Suprapubic skin (tissue), 4 donors: ENCODE measurements at places on chromosomes 1 and 21. TPM values are rescaled to one million over a fixed set of nuclear protein-coding genes. Genes with fewer than 3 reads are reported as not detected.

- DNase-seq = peak; percentile 59
Observed at GRCh38 chr1:157105988-157106812, 6.6 kb upstream of the ETV3L start.

DNA sequence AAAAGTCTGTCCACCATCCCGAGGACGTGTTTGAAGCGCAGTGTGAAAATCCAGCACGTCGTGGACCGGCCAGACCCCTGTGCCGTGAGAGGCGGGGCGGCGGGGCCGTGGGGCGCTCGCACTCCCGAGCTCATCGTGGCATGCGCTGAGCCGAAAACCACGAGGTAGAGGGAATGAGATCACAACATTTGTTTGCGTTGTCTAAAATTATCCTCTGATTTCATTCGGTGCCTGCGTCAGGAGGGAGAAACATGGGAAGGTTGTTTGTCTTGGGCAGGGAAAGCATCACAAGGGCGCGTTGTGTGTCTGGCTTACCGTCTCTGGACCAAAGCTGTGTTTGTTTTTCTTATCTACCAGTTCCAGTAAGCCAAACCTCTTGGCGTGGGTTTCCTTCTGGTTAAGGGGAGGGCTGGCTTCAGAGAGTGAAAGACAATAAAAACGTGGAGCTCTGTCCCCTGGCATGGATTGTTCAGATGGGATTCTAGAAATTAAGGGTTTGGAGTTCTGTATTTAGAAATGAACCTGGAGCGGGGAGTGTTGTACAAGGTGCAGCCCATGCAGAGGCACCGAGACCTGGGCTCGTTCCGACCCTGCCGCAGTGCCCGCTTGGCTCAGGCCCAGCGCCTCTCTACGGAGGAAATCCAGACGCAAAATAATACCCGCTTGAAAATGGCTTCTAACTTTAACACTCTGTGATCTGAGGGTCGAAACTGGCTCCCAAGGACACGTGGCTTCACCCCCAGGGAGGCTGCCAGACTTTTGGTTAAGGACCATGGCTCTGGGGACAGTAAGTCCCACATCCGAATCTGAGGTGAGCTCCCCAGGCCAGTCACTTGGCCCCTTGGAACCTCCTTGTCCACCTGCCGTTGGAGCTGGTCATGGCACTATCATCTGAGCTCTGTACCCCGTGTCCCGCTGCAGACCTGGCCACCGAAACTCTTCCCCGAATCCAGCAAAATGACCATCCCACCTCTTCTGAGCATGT lies 68.7 kb upstream of the FAM3B start:
- DNase-seq = no peak

DNA sequence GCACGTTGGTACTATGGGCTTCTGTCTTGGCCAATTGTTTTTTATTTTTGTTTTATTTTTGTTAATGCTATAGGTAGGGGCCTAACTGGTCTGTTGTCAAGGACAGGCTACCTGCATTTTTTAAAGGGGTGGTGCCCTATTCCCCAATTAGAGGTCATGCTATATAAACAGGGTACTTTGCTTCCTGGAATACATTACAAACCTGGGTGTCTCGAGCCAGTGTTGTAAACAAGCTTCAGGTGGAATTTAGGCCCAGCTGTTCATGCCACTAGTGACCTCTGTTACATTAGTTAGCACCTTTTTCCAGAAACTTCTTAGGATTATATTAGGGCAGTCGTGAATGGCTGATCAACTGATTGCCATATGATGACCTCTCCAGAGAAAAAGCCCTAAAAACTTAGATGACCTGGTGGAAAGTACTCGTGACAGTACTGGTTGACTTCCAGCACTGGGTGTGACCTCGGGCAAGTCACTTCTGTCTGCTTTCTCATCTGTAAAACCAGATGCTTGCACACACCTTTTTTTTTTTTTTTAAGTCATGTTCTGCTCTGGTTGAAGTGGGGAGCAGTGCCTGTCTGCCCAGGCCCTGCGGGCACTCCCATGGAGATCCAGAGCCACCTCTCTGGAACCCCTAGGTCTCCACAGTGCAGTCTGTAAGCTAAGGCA lies 46.5 kb downstream of the ELK4 start:
- DNase-seq = peak; percentile 6

GRCh38 chr1:54345116-54345515 lies 61.1 kb downstream of the SSBP3 start:
- DNase-seq = no peak

GRCh38 chr1:189500778-189501177 lies 976.9 kb downstream of the BRINP3 start:
- DNase-seq = no peak

DNA sequence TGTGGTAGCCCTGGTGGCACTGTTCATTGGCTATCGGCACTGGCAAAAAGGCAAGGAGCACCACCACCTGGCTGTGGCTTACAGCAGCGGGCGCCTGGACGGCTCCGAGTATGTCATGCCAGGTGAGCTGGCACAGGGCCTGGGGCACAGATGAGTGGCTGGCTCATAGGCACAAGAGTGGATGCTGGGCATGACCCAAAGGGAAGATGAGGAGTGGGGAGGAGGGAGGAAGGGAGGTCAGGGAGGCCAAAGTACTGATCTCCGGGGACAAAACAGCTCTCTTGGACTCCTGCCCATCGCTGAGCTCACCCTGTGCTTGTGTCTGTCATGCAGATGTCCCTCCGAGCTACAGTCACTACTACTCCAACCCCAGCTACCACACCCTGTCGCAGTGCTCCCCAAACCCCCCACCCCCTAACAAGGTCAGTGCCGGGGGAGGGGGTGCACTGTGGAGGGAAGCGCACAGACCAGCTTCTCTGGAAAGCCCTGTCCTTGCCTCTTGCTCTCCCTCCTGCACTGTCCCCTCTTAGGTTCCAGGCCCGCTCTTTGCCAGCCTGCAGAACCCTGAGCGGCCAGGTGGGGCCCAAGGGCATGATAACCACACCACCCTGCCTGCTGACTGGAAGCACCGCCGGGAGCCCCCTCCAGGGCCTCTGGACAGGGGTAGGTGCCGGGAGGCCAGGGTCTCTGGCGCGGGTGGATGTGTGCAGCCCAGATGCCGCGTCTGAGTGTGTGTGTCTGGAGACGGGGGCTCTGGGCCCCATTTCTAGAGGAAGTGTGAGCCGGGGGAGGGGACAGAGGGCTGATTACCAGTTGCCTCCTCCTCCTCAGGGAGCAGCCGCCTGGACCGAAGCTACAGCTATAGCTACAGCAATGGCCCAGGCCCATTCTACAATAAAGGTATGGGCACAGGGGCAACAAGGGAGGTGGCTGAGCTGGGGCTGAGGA lies 7.3 kb upstream of the LRRC71 start:
- no peak for DNase-seq

GRCh38 chr1:231584117-231584516 lies 42.5 kb upstream of the DISC1 start:
- DNase-seq = no peak

DNA sequence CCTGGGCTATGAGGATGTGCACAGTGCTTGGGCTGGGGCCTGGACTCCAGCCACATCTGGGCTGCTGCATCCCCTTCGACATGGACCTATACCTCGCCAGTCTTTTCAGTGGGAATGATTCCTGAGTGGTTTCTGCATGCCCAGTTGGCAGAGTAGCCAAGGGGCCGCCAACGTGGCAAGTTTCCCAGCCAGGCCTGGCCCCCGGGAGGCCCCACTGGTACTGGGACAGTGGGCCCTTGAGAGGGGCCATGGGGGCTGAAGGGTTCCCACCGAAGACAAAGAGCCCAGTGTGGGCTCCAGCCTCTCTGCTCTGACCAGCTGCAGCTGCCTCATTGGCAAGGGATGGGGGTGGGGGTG lies 15.4 kb downstream of the RAP1GAP start:
- no peak for DNase-seq

DNA sequence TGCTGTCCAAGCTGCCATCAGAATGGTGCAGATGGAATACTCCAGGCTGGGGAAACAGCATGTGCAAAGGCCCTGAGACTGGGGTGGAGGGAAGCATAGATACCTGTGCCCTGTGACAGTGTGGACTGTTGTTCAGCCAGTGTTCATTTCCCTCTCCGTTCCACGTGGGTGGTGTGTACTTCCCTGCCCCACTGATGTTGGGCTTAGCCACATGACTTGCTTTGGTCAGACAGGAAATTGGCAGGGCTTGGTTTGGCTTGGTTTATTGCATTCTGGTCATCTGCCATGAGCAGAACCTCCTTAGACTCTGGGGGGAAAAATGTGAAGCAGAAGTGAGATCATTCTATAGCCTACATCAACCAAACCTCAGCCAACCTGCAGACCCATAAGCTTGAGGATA lies 102.4 kb upstream of the IGSF21 start:
- DNase-seq = no peak

GRCh38 chr1:23869051-23869450 lies 961 bp upstream of the FUCA1 start:
- DNase-seq = no peak

GRCh38 chr1:162726555-162726954 lies 63.9 kb upstream of the HSD17B7 start:
- DNase-seq = no peak

GRCh38 chr1:6688001-6688400 lies 13.6 kb downstream of the DNAJC11 start:
- DNase-seq = no peak

GRCh38 chr1:51299981-51300670 lies 30.2 kb downstream of the TTC39A start:
- no peak for DNase-seq

GRCh38 chr1:167291539-167292185 lies 71.0 kb downstream of the POU2F1 start:
- no peak for DNase-seq

- DNase-seq = peak; percentile 48
Observed at GRCh38 chr1:5975133-5975880, 16.9 kb downstream of the NPHP4 start.

- DNase-seq = no peak
Observed at GRCh38 chr1:178385662-178386061, 111.1 kb downstream of the CLEC20A start.

DNA sequence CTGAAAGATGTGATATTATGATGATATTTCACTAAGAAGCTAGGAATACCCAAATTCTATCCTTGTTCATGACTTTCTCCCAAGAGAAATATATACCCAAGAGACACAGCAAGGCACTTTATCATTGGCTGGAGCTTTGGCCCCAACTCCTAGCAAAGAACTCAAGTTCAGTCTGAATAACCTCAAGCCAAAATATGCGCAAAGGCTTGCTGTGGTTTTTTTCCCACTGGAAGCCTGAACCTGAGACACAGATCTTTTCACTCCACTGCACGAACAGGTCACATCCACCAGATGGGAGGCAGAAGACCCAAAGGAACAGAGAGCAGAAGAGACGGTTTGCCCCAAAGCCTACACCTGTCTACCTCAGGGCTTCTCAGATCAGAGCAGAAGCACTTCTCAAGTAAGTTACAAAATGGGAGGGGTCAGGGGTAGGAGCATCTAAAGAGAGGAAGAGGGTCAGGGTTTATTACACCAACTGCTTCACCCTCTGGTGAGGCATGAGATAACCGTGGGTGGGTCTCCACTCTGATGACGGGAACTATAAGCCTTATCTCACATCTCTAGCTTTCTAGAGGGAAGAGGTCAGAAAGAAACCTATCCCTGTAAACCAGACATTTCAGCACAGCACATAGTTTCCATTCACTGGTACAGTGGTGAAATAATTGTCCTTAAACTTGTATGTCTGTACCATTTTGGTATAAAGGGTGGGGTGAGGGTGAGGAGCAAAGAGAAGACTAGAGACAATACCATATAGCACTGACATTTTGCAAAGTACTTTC lies 17.1 kb upstream of the CDC42BPA start:
- no peak for DNase-seq

- DNase-seq = no peak
Observed at GRCh38 chr1:214604523-214604922, 1.5 kb downstream of the CENPF start.

DNA sequence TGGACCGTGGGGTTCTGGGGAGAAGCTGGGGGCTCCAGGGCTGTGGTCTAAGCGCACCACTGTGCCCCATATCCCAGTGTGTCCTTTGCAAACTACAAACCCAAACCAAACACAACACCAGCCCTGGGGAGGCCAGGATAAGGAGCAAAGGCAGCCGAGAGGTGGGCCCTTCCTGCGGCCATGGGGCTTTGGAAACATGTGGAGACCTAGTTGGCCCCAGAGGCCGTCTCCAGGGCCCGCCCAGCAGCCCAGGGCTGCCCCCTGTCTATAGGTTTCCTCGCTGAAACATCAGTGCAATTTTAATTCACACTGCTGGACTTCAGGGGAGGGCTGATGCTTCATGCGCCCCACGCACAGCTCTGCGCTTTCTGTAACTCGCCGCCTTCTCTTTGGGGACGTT lies 61.3 kb downstream of the PRDM16 start:
- DNase-seq = no peak

GRCh38 chr1:225355863-225356262 lies 72.0 kb downstream of the LBR start:
- no peak for DNase-seq

GRCh38 chr1:201896951-201897391 lies 8.3 kb downstream of the SHISA4 start:
- no peak for DNase-seq

- no peak for DNase-seq
Observed at GRCh38 chr1:81876901-81877733, 76.4 kb downstream of the ADGRL2 start.

- DNase-seq = no peak
Observed at GRCh38 chr1:89261926-89262515, 10.6 kb downstream of the GBP5 start.

- no peak for DNase-seq
Observed at GRCh38 chr1:35717911-35718476, 690 bp downstream of the C1orf216 start.

DNA sequence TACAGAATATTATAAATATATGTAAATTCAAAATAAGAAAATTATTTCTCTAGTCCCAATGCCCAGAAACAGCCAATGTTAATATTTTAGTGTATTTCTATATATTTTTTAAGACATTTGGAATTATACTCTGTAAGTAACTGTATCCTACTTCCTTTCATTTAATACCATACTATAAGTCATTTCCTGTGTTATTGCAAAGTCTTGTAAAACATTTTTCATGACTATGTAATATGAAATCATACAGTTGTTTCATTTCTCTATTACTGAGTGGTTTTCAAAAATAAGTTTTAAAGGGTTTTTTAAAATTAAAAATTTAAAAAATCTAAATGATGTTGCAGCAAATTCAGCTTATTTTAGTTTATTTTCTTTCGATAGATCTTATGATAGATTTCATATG lies 2.0 kb downstream of the RNASEL start:
- DNase-seq = no peak

GRCh38 chr1:56359056-56359455 lies 220.3 kb downstream of the PLPP3 start:
- DNase-seq = no peak

GRCh38 chr21:21213297-21213696 lies 215.1 kb downstream of the NCAM2 start:
- DNase-seq = no peak

The HES4 gene
- total RNA-seq = 12.7 TPM

The UMODL1 gene
- 0.21 TPM for total RNA-seq

The BLZF1 gene
- total RNA-seq = 26.5 TPM

The ZBTB8A gene
- 3.4 TPM for total RNA-seq

The CSF3R gene
- total RNA-seq = 1.9 TPM

The MRTO4 gene
- 13.2 TPM for total RNA-seq

The RAB29 gene
- total RNA-seq = 14.3 TPM

The PKP1 gene
- 1,152 TPM for total RNA-seq

The CLEC20A gene
- total RNA-seq = not detected

The UTS2 gene
- not detected for total RNA-seq

The TDRD5 gene
- total RNA-seq = 0.49 TPM

The CFAP74 gene
- total RNA-seq = not detected

The SHISAL2A gene
- total RNA-seq = not detected

The SELP gene
- total RNA-seq = 3.7 TPM

The LORICRIN gene
- total RNA-seq = 208 TPM

The FAM72B gene
- total RNA-seq = 1.4 TPM

The PRKCZ gene
- total RNA-seq = 25.3 TPM

The RIMS3 gene
- total RNA-seq = 8.2 TPM

The CHAF1B gene
- 1.2 TPM for total RNA-seq

The GNAT2 gene
- total RNA-seq = not detected

The CHIA gene
- total RNA-seq = not detected

The CELA3A gene
- not detected for total RNA-seq
